Lung microvascular endothelial cell (primary cell): ENCODE measurements at places on chromosomes 2 and 18.

DNA sequence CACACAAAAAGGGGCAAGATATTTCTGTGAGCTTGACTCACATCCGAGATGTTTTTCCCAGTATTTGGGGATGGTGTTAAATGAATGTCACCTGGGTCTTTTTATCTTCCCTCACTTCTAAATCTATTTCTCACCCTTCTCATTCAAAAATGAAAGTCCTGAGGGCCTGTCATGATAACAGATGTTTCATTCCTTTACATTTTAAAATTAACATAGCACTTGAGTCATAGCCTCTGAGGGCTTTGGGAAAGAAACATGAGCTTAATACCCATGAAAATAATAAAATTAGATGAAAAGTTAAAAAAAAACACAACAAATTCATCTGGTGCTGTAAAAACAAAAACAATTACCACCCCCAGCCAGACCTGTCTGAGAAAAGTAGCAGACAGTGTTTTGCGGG lies 226.7 kb downstream of the HNMT start:
- no peak for DNase-seq

DNA sequence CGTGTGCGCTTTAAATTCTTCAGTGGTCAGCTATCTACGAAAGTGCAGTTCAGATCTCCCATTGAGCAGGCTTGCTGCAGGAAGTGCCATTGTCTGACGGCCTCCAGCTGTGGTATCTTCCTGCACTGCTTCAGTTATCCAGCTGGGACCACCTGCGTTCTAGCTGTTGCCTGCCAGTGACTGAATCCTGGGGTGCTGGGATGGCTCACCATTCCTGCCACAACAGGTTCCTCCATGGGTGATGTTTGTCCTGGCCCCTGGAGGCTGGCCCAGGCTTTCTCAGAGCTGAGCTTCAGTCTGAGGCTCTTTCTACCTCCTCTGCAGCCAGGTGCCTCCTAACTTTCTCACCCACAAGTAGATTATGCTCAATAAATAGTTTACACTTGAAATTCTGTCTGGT lies 498.5 kb upstream of the HS6ST1 start:
- no peak for DNase-seq

DNA sequence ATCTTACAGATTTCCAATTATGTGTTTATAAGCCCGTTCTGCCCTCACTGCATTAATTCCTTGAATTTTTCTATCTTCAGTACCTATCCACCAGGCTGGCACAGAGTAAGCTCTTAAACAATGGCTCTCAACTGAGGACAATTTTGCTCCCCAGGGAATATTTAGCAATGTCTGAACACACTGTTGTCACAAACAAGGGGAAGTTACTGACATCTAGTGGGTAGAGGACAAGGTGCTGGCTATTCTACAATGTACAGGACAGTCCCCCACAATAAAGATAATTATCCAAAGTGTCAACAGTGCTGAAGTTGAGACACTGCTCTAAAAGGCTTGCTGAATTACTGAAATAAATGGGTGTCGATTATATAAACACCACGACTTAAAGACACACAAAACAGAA lies 5.0 kb downstream of the NDUFS1 start:
- DNase-seq: peak; percentile 13

DNA sequence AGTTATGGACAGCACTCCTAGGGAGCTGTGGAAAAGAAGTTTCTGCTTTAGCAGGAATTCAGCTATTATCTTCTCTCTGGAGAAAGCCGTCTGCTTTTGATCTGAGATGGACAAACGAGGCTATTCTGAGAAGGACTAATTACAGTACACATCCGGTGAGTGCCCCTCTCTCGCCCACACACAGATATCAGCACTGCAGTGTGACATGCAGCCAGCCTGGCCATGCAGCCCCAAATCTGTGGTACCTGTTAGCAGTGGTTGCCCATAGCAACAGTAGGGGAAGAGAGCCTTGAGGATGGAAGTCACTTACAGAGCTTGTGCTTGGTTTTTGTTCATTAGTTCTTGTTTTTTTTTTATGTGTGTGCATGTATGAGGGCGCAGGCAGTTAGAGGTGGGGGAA lies 73.9 kb upstream of the TRIB2 start:
- DNase-seq: no peak

DNA sequence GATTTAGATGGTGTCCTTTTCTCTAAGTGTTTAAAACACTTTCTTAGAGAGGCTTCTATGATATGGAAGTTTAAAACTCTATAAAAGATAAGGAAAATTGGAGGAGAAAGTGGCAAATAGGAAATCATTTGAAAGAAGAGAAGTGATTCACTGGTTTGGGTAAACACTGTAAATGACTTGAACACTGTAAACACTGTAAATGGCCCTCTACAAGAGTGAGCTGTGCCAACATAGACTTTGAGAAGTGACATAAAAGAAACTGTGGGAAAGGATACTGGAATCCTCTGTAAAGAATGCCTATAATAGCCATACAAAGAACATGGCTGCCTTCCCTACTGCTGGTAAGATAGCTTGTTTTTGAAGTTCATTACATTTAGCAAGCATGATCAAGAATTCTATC lies 210.9 kb upstream of the SIX3 start:
- DNase-seq: no peak

GRCh38 chr2:61898810-61899209 lies 6.7 kb upstream of the COMMD1 start:
- peak; percentile 49 for DNase-seq

DNA sequence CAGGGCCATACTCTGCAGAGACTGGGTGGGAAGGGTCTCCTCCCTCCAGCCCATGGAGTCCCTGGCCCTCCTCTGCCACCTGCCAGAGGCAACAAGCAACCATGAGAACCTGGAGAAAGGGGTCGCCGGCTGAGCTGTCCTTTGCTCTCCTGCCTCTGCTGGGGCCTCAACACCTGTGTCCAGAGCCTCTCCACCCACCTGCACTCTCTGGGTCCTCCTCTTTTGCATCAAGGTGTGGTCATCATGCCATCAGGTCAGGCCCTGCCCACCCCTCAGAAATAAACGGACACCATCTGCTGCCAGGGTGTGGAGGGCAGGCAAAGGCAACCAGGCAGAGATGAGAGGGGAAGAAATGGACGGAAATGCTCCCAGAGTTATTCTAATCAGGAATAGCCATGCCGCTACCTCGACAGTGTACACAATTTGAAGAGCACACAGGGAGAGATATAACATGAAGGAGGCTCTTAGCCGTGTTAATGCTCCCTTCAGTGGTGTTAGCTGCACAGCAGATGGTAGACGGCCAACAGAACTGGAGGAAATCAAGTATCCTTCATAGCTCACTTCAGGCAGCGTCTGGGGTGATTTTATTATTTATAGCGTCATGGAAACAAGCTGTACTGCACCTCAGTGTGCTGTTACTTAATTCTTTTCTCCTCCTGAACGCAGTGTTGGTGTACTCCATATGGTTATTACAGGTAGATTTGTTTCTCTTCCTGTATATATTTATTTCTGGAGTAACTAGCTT lies 247.9 kb downstream of the TSN start:
- DNase-seq: no peak

- no peak for DNase-seq
These were observed 335.7 kb upstream of the HS6ST1 start for GRCh38 chr2:128654408-128654807.

GRCh38 chr18:55300936-55301531 lies 287.0 kb downstream of the TCF4 start:
- no peak for DNase-seq

DNA sequence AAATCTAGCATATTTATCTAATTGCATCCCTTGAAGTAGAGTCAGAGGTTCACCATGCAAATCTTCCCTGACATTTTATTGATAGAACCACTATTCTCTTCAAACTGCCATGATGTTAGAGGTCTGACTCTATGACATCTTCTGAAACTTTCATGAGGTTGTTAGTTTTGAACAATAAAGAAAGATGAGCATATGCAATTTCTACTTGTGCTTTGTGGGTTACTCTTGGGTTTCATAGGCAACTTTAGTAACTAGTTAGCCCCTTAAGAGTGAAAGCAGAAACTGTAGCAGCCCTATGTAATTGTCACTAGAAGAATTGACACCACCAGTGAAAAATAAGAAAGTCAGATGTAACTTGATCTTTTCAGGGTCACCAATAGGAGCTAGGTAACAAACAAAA lies 53.1 kb upstream of the ZEB2 start:
- DNase-seq: no peak

- DNase-seq: no peak
These were observed 30.0 kb downstream of the MRPL35 start for GRCh38 chr2:86229221-86229620.

DNA sequence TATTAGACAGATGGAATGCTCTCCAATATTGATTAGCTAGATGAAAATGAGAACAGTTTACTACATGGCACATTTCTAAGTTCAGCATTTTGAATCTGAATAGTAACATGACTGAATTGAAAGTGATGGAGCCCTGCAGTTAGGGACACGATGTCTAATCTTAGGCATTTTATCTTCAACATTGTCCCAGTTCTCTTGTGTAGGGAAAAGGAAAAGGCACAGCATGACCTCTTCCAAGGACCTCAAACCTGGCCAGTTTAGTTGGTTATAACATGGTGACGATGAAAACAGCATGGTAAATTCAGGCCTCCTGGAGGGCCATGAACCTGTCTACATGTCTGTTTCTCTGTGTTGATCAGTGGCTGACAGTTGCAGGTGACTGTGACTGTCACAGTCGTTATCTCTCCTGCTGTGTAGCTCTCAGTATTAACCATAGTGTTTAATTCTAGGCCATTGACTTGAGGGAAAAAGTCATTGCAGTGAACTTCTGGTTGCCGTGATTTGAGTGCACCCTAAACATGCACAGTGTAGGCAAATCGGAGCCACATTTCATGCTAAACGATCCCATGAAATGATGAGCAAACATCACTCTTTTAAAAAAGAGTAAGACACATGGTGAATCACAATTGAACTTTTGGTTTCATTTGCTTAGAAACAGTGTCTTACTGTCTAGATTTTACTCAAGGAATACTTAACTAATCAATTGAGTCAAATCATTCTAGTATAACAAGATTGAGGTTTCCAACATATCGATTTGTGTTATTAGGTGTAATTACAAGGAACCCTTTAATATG lies 129.7 kb downstream of the PHLPP1 start:
- DNase-seq: no peak

DNA sequence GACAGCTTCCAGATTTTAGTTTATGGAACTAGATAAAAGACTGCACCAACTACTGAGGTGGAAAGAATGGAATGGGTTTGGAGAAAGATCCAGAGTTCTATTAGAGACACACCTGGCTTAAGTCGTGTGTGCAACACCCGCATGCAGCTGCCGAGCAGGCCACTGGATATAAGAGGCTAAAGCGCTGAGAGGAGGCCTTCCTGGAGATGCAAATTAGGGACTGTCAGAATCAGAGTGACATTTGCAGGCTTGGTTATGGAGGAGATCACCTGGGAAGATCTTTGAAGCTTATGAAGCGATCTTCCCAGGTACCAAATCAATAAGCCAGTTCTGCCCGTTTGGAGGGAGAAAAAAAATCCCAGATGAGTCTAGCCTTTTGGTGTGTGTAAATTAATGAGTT lies 30.4 kb upstream of the KLHL29 start:
- no peak for DNase-seq

DNA sequence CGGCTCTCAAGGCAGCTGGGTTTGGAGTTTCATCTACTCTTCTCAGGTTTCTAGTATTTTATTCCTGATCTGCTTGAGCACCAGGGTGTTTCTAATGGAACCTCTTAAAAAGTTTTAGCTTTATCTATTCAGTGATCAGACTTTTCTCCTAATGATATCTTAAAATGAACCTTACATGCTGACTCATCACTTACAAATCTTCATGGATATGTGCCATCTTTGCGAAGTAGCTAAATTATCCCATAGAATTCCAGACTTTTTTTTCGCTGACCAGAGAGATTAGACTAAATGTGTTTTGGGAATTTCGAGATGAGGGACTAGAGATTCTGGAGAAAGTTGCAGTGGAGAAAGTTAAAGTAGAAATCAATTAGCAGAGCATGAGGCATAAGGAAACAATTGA lies 401.0 kb downstream of the GRB14 start:
- no peak for DNase-seq

GRCh38 chr2:212173331-212173730 lies 365.3 kb downstream of the ERBB4 start:
- DNase-seq: no peak
